ENCODE measurements at places on chromosomes 2 and 18. TPM values are rescaled to one million over a fixed set of nuclear protein-coding genes. Genes with fewer than 3 reads are reported as not detected.

The WDR12 gene
- 42.0 TPM for total RNA-seq

The RGPD8 gene
- total RNA-seq, result 8.6 TPM

The UGT1A8 gene
- 15.9 TPM for total RNA-seq

The ABCG8 gene
- 0.12 TPM for total RNA-seq

The RNU2-63P gene
- 5.7 TPM for total RNA-seq

The CRYGC gene
- not detected for total RNA-seq

The OTX1 gene
- total RNA-seq, result not detected

The ADCYAP1 gene
- 0.32 TPM for total RNA-seq

The OLA1 gene
- total RNA-seq, result 92.8 TPM

The ZAP70 gene
- 2.2 TPM for total RNA-seq

The CFAP210 gene
- total RNA-seq, result not detected

The HOXD13 gene
- total RNA-seq, result 0.32 TPM

The TCF4 gene
- total RNA-seq, result 9.8 TPM

The IL36A gene
- total RNA-seq, result not detected
